ENCODE measurements at places on chromosomes 2 and 18.

DNA sequence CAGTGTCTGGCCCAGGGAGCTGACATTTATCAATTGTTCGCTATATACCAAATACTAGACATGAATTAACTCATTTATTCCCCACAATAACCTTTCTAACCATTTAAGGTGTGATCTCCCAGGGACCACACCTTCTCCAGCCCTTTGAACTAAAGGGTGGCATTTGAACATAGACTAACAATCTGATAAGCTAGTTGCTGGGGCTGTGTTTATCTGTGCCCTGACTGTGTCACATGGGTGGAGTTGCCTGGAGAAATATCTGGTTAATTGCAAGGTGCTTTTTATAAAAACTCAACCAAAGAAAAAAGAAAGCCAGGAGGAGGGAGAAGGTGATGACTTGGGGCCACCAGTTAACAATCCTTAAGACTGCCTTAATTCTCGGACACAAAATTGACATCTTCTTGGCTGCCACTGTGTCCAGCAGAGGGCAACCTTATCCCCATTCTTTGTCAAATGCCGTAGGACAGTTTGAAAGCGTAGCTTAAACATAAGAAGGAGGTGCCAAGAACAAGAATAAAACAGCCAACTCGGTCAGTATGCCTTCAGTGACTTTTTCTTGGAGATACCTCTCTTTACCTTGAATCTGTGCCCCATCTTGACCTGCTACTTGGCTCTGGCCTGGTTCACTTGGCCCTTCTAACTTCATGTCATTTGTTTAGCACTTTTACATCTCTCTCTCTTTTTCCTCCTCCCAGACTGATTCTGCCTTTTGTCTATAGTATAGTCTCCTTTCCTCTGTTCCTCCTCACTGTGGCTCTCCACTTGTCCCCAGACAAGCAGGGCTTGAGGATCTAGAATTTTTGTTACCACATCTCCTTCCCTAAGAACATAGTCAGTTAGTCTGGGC, 183.4 kb downstream of the MYO3B start:
- no peak overlapping the region for H3K4me3 ChIP-seq
- H3K27ac ChIP-seq, result no peak overlapping the region
- H3K36me3 ChIP-seq, result no peaks in the 10 kb centered on the region
- H3K27me3 ChIP-seq, result no peaks in the 10 kb centered on the region
- H3K4me1 ChIP-seq, result no peaks in the 10 kb centered on the region

DNA sequence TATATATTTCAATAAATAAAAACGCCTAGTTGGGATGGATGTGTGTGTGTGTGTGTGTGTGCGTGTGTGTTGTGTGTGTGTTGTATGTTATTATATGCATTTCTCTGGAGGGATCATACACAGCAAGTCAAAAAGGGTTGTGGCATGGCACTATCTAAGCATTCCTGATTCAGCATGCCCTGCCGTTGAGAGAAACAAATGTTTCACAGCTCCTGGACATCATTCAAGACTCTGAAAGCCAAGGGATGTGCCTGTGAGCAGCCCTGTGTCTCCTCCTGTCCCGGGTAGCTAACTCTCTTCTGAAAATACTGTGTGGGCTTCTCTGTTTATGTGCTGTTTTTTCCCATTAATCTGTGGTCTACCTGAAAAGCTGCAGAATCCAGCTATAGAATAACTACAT, 197.9 kb upstream of the SETBP1 start:
- no peaks in the 10 kb centered on the region for H3K27me3 ChIP-seq
- no peak overlapping the region for H3K4me3 ChIP-seq
- DNase-seq, result no peak
- no peak overlapping the region for H3K27ac ChIP-seq
- H3K36me3 ChIP-seq, result no peaks in the 10 kb centered on the region

DNA sequence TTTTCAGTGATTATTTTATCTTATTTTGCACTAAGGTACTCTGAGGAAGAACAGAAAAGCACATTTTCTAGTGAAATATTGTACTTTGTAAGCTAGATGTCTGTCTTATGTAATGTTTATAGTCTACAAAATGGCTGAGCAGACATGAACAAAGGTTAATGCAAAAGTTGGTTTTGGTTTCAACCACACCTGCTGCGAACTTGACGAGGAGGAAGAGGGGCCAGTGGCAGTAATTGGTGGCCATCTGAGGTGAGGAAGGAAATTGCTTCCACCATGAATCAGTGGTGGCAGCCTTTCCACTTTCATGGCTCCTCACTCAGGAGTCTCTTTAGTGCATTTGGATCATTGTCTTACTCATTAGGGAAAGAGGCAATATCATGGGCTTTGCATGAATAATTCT, 894.2 kb downstream of the CNTNAP5 start:
- no peaks in the 10 kb centered on the region for H3K27me3 ChIP-seq
- no peak overlapping the region for H3K4me3 ChIP-seq
- no peak overlapping the region for H3K27ac ChIP-seq
- H3K36me3 ChIP-seq, result no peaks in the 10 kb centered on the region

GRCh38 chr2:3603536-3604206, 8.8 kb downstream of the COLEC11 start:
- no peak overlapping the region for H3K27ac ChIP-seq
- H3K36me3 ChIP-seq, result no peaks in the 10 kb centered on the region
- no peaks in the 10 kb centered on the region for H3K4me1 ChIP-seq
- H3K27me3 ChIP-seq, result no peaks in the 10 kb centered on the region
- no peak overlapping the region for H3K4me3 ChIP-seq

GRCh38 chr2:148298196-148298595, 277.3 kb downstream of the MBD5 start:
- H3K4me3 ChIP-seq, result no peak overlapping the region
- no peaks in the 10 kb centered on the region for H3K36me3 ChIP-seq
- H3K4me1 ChIP-seq, result no peaks in the 10 kb centered on the region
- H3K27me3 ChIP-seq, result no peaks in the 10 kb centered on the region

- H3K27me3 ChIP-seq, result no peaks in the 10 kb centered on the region
- H3K27ac ChIP-seq, result no peak overlapping the region
- no peaks in the 10 kb centered on the region for H3K4me1 ChIP-seq
- H3K36me3 ChIP-seq, result no peaks in the 10 kb centered on the region
- no peak for DNase-seq
Observed at GRCh38 chr2:142865924-142866323, 11.5 kb upstream of the KYNU start.

DNA sequence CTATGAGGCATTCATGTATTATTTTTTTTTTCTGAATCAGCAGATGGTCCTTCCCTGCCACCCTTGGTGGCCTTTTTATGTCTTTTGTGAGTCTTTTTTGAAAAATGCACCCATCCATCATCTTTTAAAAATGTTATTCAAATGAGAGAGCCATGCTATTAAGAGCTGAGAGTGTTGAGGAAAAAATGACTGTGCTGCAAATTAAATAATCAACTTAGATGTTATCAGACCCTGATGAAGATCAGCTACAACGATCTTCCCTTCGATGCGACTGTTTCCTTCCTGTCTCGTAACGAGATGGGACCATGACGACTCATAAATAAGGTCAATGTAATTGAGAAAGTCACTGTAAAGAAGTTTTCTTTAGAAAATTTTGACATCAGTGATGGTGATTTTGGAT, 44.4 kb downstream of the TRIB2 start:
- no peak overlapping the region for H3K4me3 ChIP-seq
- peaks cover 10% of the 10 kb centered on the region for H3K4me1 ChIP-seq
- H3K36me3 ChIP-seq, result no peaks in the 10 kb centered on the region
- H3K27me3 ChIP-seq, result no peaks in the 10 kb centered on the region
- DNase-seq, result no peak
- no peak overlapping the region for H3K27ac ChIP-seq

DNA sequence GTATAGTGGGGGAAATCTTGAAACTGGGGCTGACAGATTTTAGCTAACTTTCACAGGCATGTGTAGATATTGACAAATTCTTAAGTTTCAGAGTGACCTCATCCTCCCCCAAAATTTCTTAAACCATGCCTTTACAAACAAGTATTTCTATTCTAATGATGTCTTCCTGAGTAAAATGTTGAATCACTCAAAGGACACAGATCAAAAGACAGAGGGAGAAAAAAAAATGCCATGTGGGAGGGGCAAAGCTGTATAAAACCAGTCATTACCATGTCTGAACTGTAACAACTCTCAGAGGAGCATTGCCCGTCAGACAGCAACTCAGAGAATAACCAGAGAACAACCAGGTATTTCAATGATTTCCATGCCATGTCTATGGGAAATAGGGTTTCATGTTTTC, at the start of gene SERPINB2:
TSS of gene SERPINB2 (plus strand) at position 282 of the 400 bp plus-strand sequence. CDS start 3,740 bp downstream, outside the sequence.
- no peaks in the 10 kb centered on the region for H3K27me3 ChIP-seq
- peaks cover 7% of the 10 kb centered on the region for H3K4me1 ChIP-seq
- peak within 1 kb of the TSS; percentile 8 for H3K4me3 ChIP-seq
- DNase-seq, result no peak
- H3K27ac ChIP-seq, result no peak within 1 kb of the TSS

GRCh38 chr2:230319211-230319862, 7.7 kb upstream of the SP140L start:
- H3K27ac ChIP-seq, result no peak overlapping the region
- H3K27me3 ChIP-seq, result no peaks in the 10 kb centered on the region
- no peak overlapping the region for H3K4me3 ChIP-seq
- H3K4me1 ChIP-seq, result no peaks in the 10 kb centered on the region

DNA sequence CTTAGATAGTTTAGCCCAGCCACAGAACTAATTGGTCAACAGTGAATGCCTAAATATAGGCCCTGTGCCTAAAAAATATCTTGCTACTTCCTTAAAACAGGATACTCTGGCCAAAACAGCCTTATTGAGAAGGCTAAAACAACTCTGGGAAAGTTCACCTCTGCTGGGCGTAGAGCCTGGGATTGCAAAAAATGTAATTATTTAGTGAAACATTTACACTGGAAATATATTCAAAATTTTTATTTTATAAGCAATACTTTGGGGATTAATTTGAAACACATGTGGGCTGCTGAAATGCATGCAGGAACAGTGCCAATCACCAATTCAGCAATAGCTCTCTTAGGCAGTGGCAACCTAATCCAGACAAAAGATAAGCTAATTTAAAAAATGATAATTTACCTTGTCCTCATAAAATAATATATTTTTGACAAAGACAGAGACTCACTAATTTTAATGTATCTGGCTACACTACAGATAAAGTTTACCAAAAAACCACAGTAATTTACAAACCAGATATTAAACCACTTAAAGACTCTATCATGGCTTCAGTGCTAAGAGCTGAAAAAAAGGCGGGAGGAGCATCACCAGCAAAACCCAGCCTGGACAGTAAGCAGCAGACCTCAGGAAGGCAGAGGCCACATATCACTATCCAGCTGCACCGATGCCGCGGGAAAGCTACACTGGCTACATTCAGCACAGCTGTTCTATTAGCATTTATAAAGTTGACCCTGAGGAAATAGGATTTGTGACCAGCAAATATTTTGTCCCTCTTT, 18.5 kb downstream of the TRAK2 start:
- H3K4me3 ChIP-seq, result no peak overlapping the region
- no peaks in the 10 kb centered on the region for H3K36me3 ChIP-seq
- H3K4me1 ChIP-seq, result peaks cover 10% of the 10 kb centered on the region
- H3K27me3 ChIP-seq, result no peaks in the 10 kb centered on the region
- DNase-seq, result peak; percentile 59

GRCh38 chr2:62968668-62969067, 82.0 kb upstream of the OTX1 start:
- H3K27me3 ChIP-seq, result no peaks in the 10 kb centered on the region
- H3K27ac ChIP-seq, result no peak overlapping the region
- H3K36me3 ChIP-seq, result no peaks in the 10 kb centered on the region

DNA sequence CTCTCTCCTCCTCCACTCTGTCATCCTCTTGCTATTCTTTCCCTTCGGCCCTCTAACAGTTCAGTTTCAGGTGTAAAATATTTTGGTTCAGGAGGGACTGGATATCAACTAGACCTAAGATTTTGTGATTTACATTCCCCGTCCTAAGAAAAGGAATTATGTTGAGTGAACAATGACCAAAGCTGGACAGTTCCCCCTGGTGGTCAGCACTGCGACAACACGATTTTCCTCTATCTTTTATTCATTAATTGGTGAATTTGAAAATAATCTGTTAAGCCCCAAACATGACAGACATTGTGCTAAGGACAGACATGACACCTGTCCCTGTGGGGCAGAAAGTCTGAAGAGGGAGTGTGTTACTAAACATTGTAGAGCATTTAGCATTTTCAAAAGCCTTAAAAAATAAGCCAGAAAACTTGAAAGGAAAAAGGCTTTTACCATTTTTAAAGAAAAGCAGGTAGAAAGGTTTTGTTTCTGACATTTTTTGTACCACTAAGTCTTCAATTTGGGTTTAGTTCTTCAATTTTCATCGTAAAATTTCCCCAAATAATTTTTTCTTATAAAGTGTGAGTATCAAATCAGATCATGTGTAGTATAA, 28.4 kb upstream of the GTF2A1L start:
- DNase-seq, result peak; percentile 35
- no peaks in the 10 kb centered on the region for H3K27me3 ChIP-seq
- no peaks in the 10 kb centered on the region for H3K4me1 ChIP-seq
- H3K4me3 ChIP-seq, result no peak overlapping the region
- H3K36me3 ChIP-seq, result no peaks in the 10 kb centered on the region

DNA sequence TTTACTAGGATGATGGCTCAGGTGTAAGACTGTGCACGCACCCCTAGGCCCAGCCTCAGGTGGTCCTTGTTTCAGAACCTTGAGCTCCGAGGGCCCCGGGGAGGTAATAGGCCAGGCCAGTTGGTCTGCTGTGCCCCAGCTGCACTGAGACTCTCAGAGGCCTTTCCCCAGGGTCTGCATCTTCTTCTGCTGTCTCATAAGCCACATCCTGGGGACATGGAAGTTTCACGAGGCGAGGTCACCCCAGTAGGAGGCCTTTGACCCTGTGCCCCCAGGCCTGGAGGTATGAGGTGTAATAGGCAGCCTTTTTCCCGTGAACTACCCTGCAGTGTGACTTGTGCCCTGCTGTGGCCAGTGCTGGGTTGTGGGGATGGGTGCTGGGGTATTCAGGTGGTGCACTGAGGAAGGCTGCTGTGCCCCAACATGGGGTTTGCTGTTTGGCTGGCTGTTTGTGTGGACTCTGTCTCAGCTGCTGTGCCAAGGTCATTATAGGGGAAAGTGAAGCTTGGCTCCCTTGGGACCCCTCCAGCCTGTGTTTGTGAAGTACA, 6.9 kb downstream of the OXER1 start:
- no peaks in the 10 kb centered on the region for H3K4me1 ChIP-seq
- DNase-seq, result no peak
- no peak overlapping the region for H3K27ac ChIP-seq
- no peak overlapping the region for H3K4me3 ChIP-seq

DNA sequence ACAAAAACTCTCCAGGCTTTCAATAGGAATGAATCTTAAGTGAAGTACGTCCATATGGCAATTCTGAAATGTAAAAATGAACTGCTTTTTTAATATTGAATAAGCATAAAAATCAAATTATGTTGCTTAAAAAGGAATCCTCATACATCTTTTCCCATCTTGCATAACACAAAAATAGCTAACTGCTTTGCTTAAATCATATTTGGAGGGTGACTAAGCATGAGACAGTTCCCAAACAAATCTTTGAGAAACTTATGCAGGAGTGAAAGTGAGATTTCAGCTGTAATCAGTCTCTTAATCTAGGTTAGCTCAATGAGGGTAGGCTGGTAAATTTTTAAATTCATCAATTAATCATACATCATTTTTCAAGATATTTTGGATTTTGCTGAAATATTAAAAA, 111.5 kb downstream of the MBD5 start:
- H3K36me3 ChIP-seq, result no peaks in the 10 kb centered on the region
- no peaks in the 10 kb centered on the region for H3K27me3 ChIP-seq
- no peak overlapping the region for H3K27ac ChIP-seq
- DNase-seq, result peak; percentile 72
- no peaks in the 10 kb centered on the region for H3K4me1 ChIP-seq

- H3K4me3 ChIP-seq, result no peak overlapping the region
- H3K27ac ChIP-seq, result no peak overlapping the region
- peaks cover 4% of the 10 kb centered on the region for H3K36me3 ChIP-seq
- no peaks in the 10 kb centered on the region for H3K27me3 ChIP-seq
Observed at GRCh38 chr18:57744211-57744694, 58.9 kb downstream of the ATP8B1 start.

- no peak overlapping the region for H3K27ac ChIP-seq
- H3K4me1 ChIP-seq, result peaks cover 3% of the 10 kb centered on the region
- no peak for DNase-seq
Observed at GRCh38 chr18:23629444-23629946, 33.2 kb downstream of the ANKRD29 start.

Measured in fibroblast of lung (primary cell).